Stimulated activated CD4-positive, alpha-beta T cell treated with anti-CD3 and anti-CD28 coated beads, TNF-alpha, amount 100 ng/mL, for 48 hours (primary cell): ENCODE measurements at places on chromosomes 2 and 18.

DNA sequence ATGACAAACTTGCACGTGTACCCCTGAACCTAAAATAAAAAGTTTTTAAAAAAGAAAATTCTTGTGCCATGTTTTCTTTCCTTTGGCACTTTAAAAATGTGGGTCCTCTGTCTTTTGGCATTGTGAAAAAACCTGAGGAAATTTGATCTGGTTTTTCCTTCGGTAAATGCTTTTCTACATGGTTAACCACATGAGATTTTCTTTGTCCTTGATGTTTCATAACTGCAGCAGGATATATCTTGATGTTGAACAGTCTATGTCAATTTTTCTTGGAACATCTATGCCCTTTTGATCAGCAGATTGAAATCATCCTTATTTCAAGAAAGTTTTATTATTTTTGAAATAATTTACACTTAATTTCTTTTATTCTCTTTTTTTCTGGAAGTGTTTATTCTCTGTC lies 109.1 kb downstream of the TMEM17 start:
- DNase-seq = no peak

GRCh38 chr2:12282780-12283695 lies 433.7 kb upstream of the TRIB2 start:
- no peak for DNase-seq

- DNase-seq = no peak
These were observed 190.0 kb downstream of the ZBTB7C start for GRCh38 chr18:48219037-48219809.

- DNase-seq = no peak
These were observed 79.8 kb downstream of the MGAT5 start for GRCh38 chr2:134333646-134334189.

- DNase-seq = no peak
These were observed 143.5 kb downstream of the ZEB2 start for GRCh38 chr2:144376460-144376859.

DNA sequence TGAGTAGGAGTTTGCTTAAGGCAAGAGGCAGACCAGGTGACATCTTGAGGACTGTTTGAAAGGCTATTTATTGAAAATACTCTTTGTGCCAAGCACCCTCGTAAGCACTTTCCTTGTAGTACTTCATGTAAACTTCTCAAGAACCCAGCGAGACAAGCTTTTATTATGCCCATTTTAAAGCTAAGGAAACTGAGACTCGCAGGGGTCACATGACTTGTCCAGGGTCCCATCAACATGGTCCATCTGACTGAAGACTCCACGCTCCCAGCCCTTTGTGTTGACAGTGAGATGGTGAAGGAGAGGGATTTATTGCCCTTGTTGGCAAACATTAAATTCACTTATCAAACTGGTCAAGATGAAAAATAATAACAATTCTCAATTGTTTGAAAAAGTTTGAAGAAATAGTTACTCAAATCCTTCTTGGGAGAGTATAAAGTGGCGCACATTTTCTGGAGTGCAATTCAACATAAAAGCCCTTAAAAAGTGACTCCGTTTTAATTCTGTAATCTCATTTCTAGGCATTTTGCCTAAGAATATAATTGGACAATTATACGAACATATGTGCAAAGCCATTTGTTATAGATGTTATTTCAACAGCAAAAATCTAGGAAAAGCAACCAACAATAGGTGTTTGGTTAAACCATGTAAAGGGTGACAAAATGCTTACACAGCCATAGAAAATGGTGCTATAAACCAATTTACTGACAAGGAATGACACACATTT lies 270.5 kb upstream of the NCKAP5 start:
- no peak for DNase-seq

GRCh38 chr2:28185891-28186290 lies 206.8 kb upstream of the FOSL2 start:
- DNase-seq = no peak

- no peak for DNase-seq
These were observed 111.0 kb downstream of the ERBB4 start for GRCh38 chr2:212427638-212428037.

DNA sequence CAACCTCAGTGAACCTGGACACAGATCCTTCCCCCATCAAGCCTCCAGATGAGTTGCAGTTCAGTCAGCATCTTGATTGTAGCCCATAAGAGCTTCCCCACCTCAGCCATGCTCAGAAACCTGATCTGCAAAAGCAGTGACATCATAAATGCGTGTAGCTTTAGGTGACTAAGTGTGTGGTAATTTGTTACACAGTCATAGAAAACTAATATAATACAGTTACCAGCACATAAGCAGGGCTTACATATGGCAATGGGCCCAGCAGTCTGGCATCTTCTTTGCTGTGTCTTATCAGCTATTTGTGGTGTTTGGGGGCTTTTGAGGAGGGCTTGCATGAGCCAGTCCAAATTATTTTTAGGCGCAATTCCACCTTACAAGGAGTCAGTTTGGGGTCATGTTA lies 807.0 kb downstream of the SLC4A3 start:
- DNase-seq = no peak

DNA sequence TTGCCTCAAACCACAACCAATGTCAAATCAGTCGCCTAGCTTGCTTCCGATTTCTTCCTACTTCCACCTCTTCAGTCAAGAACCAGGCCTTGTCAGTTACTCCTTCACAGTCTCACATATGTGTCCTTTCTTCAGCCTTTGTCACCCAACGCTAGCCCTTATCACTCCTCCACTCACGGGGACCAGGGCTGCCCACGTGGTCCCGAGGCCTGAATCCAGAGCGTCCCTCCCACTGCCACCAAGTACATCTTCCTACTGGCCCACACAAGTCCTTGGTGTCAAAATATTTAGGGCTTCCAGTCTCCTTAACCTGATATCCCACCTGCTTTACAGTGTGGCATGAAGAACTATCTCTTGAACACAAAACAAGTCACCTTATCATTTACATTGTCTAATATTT lies 119.1 kb upstream of the SPRED2 start:
- no peak for DNase-seq

- no peak for DNase-seq
These were observed 149.7 kb downstream of the TXNL1 start for GRCh38 chr18:56488739-56489138.

DNA sequence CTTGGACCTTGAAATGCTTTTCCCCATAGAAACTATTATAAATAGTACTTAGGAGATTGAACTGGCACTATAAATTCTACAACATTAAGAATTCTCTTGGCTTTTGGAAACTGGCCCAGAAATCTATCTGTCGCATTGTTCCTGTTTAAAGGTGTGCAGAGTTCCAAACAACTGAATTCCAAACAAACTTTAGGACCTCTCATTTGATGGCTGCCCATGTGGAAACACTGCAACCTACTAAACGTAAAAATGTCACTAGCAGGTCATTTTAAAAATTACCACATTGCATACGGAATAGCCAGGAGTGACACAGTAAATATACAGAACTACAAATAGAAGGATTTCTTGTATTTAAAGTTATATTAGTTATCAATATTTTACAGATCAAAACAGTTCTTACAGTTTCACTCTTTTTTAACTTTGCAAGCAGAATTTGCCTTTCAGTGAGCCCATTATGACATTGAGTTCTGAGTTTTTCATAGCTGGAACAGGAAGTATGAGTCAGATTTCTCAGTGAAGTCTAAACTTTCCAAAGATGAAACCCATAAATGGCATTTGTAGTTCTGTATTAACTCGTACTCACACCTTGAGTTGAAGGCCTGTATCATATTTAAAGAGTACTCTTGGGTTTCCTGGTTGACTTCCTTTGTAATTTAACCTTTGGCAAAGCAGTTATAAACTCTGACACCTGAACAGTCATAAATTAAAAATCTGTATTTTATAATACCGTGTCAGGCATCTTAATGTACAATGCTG lies 142.3 kb upstream of the BOD1L2 start:
- no peak for DNase-seq

- no peak for DNase-seq
These were observed 691.3 kb downstream of the TSN start for GRCh38 chr2:122446761-122447160.

DNA sequence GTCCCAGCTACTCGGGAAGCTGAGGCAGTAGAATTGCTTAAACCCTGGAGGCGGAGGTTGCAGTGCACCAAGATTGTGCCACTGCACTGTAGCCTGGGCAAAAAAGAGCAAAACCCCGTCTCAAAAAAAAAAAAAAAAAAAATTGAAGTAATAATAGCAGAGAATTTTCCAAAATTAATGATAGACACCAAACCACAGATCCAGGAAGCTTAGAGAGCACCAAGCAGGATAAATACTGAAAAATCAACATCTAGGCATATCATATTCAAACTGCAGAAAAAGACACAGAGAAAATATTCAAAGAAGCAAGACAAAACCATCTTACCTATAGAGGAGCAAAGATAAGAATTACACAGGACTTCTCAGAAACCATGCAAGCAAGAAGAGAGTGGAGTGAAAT lies 33.5 kb downstream of the BUB1 start:
- no peak for DNase-seq

GRCh38 chr2:226475650-226476049 lies 324.0 kb downstream of the IRS1 start:
- no peak for DNase-seq

GRCh38 chr18:470661-471501 lies 29.6 kb downstream of the COLEC12 start:
- DNase-seq = no peak

GRCh38 chr2:7858624-7859023 lies 823.2 kb upstream of the ID2 start:
- DNase-seq = no peak

DNA sequence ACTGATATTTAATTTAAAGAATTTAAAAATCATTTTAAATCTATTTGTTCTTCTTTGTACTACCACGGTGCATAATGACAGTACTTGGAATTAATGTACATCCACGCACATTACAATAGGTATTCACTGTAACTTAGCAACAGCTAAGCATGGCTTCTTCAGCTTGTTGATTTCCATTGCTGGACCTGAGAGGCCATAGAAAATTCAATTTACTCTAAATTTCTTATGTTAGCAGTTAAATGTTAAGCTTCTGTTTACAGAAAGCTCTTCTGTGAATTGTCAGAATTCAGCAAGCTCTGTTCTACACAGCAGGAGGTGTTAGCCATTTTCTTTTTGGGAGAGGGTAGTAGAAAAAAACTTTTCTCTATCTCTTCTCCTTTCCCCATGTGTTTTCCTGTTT lies 1149.3 kb upstream of the CDH2 start:
- DNase-seq = no peak

DNA sequence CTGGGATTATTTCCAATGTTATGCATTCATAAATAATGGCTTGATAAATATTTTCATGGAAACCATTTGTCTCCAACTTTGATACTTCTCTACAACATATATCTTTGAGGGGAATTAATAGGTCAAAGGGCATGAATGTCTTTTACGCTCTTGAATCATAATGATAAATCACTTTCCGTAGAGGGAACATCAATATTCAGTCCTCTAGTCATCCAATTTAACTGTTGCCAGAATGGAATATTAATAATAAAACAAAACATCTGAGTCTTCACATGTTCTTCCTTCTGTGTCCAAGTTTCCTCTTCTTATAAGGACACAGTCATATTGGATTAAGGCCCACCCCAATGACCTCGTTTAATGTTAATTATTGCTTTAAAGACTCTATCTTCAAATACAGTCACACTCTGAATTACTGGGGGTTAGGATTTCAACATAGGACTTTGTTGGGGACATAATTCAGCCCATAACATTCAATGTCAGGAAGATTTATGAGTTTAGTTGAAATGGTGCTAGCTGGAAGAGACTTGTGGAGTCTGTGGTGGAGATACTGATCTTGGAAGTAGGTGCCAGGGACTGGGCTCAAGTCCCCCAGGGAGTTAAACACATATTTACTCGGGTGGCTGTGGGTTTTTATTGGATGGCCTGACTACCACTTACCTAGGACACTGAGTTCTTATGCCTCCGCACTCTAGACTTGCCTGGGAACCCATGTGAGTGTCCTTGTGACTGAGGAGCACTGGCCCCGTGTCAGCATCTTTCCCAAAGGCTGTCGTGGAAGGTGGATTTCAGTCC lies 85.0 kb upstream of the SEC11C start:
- DNase-seq = no peak

DNA sequence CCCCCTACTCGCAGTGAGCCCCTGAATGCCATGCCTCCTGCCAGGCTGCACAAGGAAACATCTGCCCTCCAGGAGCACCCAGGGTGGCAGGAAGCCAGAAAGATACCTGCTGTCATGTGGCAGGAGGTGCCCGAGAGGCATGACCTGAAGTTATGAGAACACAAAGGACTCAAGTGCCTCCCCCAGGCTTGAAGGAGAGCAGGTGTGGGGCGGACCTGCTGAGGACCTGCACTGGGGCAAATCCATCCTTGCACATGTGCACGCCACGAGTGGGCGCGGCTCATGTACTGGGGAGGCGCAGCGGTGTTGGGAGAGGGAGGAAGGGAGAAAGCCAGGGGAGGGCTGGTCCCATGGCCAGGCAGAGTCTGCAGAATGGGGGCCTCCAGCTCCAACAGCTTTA lies 26.9 kb downstream of the SDC1 start:
- no peak for DNase-seq

GRCh38 chr2:144233733-144234541 lies 286.0 kb downstream of the ZEB2 start:
- no peak for DNase-seq

DNA sequence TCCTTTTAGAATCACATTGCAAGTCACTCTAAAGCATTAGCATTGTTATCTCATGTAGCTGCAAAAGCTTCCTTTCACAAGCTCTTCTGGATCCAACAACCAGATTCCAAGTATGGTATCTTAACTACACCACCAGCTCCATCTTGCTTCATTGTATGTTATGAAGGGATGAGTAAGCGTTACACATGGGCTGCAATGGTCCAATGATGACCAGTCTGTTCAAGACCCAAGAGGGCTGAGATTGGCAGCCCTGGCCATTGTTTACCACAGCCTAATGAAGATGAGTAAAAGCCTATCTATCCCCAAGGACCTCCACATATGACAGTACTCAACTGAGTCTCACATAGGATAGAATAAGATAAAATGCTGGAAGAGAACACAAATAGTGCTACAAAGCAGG lies 6.3 kb downstream of the CFLAR start:
- DNase-seq = no peak
